ENCODE measurements at places on chromosomes 12 and 14.

DNA sequence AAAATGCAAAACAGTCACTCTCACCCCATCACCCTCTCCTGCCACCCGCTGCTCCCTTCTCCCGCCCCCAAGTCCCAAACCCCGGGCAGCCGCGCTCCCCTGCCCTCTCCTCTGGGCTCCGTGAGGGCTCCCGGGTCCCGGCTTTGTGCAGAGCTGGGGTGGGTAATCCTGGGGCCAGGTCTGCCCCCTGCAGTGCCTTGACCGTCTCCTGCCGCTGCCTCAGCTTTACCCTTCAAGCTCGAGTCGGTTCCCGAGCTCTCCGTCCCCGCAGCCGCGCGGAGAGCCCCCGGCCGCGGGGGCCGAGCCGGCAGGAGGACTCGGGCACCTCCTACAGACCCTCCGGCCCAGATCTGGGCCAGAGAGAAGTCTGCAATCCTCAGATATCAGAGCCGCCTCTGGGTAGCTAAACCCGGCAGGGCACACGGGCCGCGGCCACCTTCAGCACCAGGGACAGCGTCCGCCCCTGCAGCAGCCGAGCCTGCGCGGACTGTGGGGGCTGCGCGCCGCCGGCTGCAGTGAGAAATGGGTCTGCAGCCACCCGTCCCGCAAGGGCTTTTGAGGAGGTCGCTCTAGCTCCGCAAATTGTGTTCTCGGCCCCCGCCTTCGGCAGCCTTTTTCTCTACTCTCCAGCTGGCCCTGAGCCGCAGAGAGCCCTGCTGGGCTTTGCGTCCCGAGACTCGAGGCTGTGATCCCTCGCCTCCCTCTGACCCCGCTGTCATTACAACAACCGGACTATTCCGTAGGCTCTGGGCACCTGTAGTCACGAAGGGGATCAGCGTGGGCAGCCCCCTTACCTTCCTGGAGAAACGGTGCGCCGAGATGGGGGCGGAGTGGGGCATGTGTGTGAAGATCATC lies 1.2 kb downstream of the PRMT8 start:
- peak; percentile 31 for DNase-seq

DNA sequence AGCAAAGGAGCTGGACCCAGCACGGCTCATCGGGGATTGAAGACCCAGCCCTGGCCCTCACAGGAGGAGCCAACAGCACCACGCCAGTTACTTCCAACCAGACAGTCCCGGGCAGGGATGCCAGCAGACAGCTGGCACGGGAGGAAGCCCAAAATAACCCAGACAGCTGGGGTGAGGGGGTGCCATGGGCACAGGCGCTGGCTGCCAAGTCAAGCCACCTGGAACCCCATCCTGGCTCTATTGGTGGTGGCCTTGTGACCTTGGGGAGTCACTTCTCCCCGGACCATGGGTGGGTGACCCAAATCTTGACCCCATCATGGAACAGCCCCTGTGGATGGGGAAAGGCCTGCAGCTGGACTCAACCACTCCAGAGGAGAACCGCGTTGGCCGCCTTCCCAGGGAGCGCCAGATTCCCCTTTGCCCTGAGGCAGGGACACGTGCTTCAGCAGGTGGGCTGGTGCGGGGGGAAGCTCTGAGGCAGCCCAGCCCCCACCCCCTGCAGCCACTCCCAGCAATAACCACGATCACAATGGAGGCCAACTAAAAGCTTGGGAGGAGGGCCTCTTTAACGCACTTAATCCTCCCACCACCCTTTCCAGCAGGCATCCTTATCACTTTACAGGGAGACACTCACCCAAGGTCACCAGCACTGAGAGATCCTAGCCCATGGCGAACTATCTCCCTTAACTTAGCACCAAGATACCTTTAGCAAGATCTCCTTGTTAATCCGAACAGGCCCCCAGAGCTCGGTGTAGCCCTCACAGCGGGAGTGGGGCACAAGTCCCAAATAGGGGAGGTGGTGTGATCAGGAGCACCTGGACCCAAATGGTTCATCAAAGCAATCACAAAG lies 4.7 kb upstream of the RHOF start:
- DNase-seq: no peak

GRCh38 chr14:75464626-75465025 lies 36.8 kb downstream of the JDP2 start:
- no peak for DNase-seq

- no peak for DNase-seq
These were observed 6.7 kb upstream of the SLC25A29 start for GRCh38 chr14:100312877-100313400.

- DNase-seq: no peak
These were observed 1140.6 kb downstream of the BCL11B start for GRCh38 chr14:98131406-98131805.

DNA sequence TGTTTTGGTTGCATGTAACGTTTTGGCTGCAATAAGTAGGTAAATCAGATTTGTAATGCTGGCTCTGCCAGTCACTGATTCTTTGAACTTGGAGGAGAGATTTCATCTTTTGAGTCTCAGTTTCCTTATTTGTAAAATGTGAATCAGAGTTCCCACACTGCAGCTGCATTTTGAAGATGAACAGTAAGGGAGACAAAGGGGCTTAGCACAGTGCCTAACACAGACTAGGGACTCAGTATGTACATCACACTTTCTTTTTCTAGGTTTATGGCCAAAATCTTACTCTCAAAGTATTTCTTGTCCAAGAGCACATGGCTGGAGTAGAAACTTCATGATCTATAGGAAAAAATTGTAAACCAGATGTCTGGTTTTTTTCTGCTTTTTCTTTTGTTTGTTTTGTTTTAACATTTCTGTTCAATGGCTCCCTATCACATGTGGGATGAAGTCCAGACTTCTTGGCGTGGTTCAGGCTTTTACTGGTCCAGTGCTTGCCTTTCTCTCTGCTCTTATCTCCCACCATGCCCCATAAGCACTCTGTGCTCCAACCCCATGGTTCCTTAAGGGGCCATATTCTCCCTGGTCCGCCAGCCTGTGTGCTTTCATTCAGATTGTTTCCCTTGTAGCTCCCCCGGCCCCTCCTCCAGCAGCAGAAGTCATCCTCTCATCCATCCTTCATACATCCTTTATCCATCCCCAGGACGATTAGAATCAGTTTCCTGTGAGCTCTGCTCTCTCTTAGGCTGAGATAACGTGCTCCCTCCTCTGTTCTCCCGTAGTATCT lies 58.0 kb downstream of the SYNE2 start:
- DNase-seq: no peak

DNA sequence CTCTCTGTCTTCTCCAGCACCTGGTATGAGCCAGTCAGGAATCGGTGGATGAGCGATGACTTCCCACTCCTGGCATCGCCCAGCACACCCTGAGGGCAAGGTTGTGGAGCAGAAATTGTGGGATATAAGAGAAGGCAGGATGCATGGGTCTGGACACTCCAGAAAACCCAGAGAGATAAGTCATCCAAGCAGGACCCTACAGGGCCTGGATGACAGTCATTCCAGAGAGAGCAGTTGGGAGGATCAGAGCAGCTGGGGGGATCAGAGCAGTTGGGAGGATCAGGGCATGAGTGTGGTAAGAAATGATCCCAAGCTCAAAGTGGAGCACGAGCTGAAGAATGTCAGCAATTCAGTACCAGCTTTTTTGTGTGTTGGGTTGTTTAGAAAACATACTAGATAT lies 4.0 kb downstream of the AGAP2 start:
- DNase-seq: no peak
